Naive B cell (primary cell): ENCODE measurements at places on chromosomes 6 and 20. TPM values are rescaled to one million over a fixed set of nuclear protein-coding genes. Genes with fewer than 3 reads are reported as not detected.

The HEBP2 gene
- polyA plus RNA-seq = 40.2 TPM

The LST1 gene
- 32.7 TPM for polyA plus RNA-seq

The SPATA2 gene
- polyA plus RNA-seq = 4.9 TPM

The PGC gene
- not detected for polyA plus RNA-seq

The MRPL14 gene
- 86.5 TPM for polyA plus RNA-seq

The MUC21 gene
- not detected for polyA plus RNA-seq

The BPI gene
- not detected for polyA plus RNA-seq

The HLA-DMB gene
- 1,202 TPM for polyA plus RNA-seq

The FAM162B gene
- not detected for polyA plus RNA-seq

The MUC22 gene
- polyA plus RNA-seq = not detected

The SGK2 gene
- polyA plus RNA-seq = not detected
